ENCODE measurements at places on chromosomes 5 and 9. TPM values are rescaled to one million over a fixed set of nuclear protein-coding genes. Genes with fewer than 3 reads are reported as not detected.

The HTR1A gene
- total RNA-seq, result not detected

The FAM169A gene
- 7.5 TPM for total RNA-seq

The KIF20A gene
- total RNA-seq, result 0.90 TPM

The PCDHB4 gene
- total RNA-seq, result 0.29 TPM
